ENCODE measurements at places on chromosomes 5 and 9.

DNA sequence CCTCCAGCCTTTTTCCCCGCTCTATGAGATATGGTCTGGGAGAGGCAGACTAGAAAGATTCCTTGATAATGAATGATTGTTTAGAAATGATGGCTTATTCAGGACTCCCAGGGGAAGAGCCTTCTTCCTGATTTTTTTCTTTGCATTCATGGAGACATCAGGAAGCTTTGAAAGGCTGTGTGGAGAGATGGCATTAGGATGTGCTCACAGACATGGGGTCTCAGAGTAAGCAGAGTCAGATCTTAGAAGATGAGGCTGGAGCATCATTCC is 37.1 kb downstream of the PPARGC1B start:
- DNase-seq: no peak

- DNase-seq: no peak
These were observed 319.2 kb downstream of the GADD45G start for GRCh38 chr9:89923961-89924504.

GRCh38 chr5:172424111-172424490 is 30.2 kb downstream of the SH3PXD2B start:
- DNase-seq: no peak

DNA sequence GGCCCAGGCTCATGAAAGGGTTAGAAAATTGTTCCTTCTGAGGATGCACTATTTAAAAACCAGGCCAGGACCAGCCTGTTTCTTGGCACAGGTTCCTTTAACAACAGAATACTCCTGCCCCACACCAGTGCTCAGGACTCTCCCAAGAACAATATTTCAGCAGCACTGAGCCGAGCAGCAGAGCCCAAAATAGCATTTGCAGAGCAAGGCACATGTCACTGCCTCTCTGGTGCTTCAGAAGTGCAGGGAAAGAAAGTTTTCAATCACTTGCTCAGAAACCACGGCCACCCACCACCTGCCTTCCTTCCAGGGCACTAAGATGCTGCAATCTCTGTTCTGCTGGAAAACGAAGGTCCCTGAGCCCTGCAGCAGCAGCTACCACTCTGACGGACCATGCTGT is 77.6 kb downstream of the SIL1 start:
- no peak for DNase-seq

- no peak for DNase-seq
These were observed 910 bp downstream of the TRIM14 start for GRCh38 chr9:98117984-98118639.

GRCh38 chr5:163645421-163646416 is 140.3 kb downstream of the MAT2B start:
- DNase-seq: no peak

DNA sequence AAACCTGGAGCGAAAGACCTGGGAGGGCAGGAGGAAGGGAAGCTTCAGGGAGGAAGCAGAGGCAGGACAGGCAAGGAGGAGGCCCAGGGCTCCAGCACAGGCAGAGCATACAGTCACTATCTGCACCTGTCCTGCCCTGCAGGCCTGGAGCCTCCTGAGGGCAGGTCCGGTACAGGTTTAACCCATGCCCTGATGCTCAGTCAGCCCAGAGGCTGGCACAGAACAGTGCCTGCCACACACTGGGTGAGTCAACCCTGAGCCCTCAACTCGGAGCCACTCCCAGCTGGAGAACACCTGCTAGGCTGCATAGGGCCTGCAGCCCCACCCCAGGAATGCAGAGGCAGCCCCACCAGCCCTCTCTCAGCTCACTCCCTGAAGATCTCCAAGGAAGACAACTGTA is 161.5 kb upstream of the PHYKPL start:
- no peak for DNase-seq

DNA sequence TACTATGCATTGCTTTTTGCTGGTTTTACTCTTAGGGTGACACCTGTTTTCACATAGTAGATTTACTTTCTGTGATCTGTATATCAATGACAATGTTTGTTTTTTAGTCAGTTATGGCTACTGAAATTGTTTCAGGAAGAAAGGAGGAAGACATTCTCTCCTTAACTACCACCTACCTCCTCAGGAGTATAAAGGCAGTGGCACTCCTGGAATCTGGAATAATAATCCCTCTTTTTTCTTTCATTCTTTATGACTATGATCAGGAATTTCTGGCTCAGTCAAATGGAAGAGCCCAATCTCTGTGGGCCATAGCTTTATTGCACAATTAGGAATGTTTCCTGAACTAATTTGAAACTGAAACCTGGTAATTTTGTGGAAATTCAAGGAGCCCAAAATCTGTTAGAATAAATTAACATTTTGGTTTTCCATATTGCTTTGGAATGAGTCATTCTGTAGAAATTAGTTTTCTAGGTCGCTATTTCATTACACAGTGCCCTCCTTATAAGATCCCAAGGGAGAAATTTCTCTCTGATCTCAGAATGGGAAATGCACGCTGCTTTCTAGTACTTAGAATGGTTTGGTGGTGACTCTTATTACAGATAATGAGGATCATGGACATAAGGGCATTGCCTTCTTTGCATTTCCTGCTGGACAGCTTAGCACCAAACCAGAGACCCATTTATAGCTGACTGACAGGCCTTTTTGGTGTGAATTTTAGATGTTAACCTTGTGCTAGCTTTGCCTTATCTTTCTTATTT is 95.3 kb upstream of the VLDLR start:
- DNase-seq: no peak

DNA sequence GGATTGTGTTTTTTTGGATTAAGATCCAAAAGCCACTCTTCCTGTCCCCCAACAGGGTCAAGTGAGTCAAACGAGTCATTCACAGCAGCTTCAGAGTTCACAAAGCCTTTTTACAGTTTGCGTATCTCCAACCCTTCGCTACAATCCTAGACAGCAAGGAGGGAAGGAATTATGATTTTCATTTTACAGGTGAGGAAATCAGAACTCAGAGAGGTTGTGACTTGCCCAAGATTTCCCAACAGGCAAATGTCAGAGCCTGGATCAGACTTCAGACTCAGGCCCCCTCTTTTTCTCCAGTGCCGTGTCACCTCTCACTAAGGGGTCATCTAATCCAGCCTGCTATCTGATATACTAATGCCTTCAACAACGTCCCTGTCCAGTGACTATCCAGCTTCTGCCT is 72.1 kb upstream of the XPA start:
- DNase-seq: no peak

GRCh38 chr5:1526681-1527131 is 2.9 kb upstream of the LPCAT1 start:
- no peak for DNase-seq

DNA sequence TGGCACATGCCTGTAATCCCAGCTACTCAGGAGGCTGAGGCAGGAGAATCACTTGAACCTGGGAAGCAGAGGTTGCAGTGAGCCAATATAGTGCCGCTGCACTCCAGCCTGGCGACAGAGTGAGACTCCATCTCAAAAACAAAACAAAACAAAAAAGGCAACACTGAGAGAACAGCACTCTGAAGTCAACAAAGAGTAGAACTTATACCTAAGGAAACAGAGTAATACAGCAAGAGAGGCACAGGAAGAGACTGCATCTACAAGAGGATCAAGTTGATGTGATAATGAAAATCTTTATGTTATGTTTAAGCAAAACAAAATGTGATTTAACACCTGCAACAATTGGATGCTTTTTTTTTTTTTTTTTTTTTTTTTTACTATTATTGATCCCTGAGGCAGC is 33.1 kb downstream of the FYB1 start:
- no peak for DNase-seq

GRCh38 chr5:32029781-32030180 is 144.3 kb downstream of the GOLPH3 start:
- DNase-seq: no peak

- no peak for DNase-seq
These were observed 194.0 kb downstream of the NFIB start for GRCh38 chr9:14119694-14120514.

GRCh38 chr9:16341177-16341576 is 529.3 kb downstream of the BNC2 start:
- DNase-seq: no peak

DNA sequence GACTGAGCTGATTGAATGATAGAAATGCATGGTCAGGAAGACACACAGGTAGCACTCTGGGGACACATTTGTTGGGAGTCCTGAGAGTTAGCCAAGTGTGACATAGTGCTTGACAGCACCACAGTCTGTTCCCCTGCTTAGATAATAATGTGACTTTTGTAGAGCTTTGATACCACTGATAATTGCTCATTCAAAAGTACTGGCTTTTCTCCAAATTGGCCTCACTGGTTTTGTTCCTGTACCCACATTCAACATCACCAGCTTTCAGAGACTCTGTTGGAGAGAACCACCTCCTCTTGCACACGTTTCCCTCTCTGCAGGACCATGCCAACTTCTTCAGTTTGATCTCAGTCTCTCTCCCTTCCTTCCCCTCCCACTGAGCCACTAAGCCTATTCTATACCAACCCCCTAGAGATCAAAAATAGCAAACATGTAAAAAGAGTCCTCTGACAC is 52.5 kb upstream of the IL7R start:
- no peak for DNase-seq

- DNase-seq: no peak
These were observed 74.3 kb downstream of the KIAA0825 start for GRCh38 chr5:94544031-94544650.

- no peak for DNase-seq
These were observed 297.5 kb upstream of the COX7C start for GRCh38 chr5:86320266-86320665.

DNA sequence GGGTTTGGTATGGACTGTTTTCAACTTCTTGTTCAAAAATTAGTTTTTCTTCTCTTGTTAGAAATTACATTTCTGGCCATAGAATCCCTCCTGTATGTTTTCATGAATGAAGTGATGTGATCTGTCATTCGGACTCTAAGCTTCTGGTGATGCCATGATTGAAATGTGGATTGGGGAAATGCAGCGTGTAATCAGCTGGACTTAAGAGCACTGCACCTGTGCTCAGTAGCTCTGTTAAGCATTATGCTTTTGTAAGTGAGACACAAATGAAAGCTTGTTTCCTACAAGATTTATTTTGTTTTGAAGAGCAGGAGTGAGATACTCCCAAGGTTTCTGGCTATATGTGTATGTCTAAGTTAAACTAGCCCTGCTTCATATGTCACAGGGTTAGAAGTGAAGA is 24.0 kb upstream of the FAM120AOS start:
- no peak for DNase-seq

DNA sequence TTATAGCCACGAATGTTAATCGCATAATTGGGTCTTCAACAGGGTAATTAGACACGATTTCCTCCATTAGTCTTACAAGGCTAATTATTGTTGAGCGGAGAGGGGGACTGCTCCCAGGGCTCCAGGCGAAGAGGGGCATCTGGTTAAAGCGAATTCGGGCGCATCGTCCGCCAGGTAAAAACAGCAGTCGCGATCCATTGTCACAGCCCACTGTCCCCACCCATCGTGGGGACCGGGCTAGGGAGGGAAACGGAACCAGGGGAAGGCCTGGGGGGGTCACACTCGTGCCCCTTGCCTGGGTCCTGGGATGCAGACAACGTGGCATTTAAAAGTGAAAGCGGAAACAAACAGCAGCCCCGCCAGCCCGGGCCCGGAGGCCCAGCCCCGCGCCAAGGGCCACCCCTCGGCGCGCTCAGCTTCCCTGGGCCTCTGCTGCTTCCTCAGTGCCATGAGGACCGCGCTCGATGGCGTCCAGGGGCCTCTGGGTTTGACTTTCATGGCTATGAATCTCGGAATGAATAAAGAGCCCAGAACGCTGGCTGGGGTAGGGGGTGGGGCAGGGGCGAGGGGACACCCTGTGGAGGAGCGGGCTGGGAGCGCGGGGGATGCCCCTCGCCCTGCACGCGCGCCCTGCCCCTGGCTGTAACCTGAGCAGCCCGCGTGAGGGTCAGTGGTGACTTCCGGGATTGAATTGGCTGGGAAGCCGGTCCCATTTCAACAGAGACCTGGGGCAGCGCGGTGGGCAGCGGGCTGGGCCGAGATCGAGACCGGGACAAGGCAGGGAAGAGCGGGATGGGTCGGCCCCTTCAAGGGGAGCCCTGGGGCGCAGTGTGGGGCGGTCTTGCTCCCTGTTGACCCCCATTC is 99.9 kb downstream of the GTF3C4 start:
- no peak for DNase-seq

DNA sequence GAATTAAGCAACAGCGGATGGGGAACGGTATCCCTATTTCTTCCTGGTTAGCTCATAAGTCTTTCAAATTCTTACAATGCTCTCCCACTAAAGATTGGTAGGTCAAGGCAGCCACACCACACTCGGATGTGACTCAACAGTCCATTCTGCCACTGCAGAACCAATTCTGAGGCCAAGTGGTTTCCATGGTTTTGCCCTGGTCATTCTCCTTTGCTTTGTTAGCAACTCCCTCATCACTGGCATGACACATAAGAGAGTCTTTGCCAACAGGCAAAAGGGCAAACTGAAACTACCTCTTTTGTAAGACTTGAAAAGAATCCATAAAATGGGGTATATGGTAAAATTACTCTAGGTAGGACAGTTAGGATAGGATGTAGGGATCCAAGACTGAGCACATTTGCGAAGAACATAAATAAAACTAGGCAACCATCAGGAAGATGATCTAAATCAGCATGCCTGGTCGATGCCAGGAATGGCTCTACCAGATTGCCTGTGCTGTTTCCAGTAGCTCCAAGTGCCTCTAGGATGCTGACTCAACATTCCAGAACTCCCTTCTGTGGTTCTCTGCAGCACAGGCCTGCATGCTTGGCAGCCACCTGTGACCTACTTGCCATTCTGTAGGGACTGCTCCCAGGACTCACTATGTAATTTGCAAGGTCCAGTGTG is 105.4 kb downstream of the DCP2 start:
- no peak for DNase-seq

DNA sequence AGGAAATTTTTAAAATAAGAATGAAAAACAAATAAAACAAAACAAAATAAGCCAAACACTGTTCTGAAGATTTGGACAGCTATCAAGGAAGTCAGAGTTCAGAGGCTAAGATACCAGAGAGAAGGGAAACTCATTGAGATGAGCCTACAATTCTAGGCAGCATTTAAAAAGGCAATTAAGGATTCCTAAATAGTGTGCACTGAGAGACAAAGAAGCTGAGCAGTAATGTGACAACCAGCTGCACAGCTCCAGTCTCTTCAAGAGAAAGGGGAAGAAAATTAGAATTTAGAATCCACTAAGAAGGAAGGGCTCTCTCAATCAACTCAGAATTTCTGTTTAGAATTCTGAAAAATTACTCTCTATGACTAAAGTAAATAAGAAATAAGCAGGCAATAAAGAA is 246.7 kb upstream of the COX7C start:
- DNase-seq: no peak

- DNase-seq: no peak
These were observed 517.7 kb upstream of the CLINT1 start for GRCh38 chr5:158376679-158377078.

- no peak for DNase-seq
These were observed 483.0 kb downstream of the SEMA5A start for GRCh38 chr5:9062873-9063272.

- DNase-seq: no peak
These were observed 245.7 kb upstream of the SLC30A5 start for GRCh38 chr5:68848091-68848490.

DNA sequence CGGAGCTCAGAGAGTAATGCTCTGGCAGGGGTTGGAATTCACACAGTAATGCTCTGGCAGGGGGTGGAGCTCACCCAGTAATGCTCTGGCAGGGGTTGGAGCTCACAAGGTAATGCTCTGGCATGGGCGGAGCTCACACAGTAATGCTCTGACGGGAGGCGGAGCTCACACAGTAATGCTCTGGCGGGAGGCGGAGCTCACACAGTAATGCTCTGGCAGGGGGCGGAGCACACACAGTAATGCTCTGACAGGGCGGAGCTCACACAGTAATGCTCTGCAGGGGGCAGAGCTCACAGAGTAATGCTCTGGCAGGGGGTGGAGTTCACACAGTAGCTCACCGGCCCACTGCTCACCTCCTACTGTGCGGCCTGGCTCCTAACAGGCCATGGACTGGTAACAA is 47.2 kb upstream of the LPCAT1 start:
- DNase-seq: no peak

GRCh38 chr9:92563116-92564100 is 27.6 kb upstream of the ECM2 start:
- DNase-seq: no peak

Measured in stimulated activated CD4-positive, alpha-beta T cell treated with anti-CD3 and anti-CD28 coated beads, Interleukin-1b, Interleukin-23, amount 100 ng/mL, for 1 hour (primary cell).